ENCODE measurements at places on chromosomes 11 and 22. TPM values are rescaled to one million over a fixed set of nuclear protein-coding genes. Genes with fewer than 3 reads are reported as not detected.

Gene CNGA4
- total RNA-seq = not detected

Gene OR10D3
- not detected for total RNA-seq

Gene ATM
- total RNA-seq = 66.5 TPM

- DNase-seq = no peak
- H3K27me3 ChIP-seq = no peaks in the 10 kb centered on the region
- H3K27ac ChIP-seq = no peak overlapping the region
- H3K4me3 ChIP-seq = no peak overlapping the region
- peaks cover 6% of the 10 kb centered on the region for H3K4me1 ChIP-seq
- no peaks in the 10 kb centered on the region for H3K36me3 ChIP-seq
These were observed 36.1 kb downstream of the MMP20 start for GRCh38 chr11:102589047-102589459.

DNA sequence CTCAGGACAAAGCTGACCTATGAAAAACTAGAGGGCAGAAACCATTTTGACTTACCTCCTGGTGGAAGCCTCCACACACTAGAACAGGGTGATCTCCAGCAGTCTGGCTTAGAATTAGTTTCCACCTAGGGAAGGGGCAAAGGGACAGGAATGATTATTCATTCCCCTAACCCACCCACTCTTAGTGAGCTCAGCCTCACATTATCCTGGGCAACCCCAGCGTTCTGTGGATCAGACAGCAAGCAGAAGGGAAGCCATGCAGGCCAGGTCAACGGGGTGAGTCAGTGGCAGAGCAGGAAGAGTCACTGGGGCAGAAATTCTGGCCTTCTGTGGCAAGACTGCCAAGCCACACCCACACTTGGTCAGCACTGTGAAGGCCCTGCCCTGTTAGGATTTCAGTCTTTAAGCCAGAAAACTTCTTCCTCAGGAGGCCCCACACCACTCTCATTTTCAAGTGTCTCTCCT, 10.5 kb downstream of the NUMA1 start:
- peak; percentile 29 for DNase-seq
- H3K36me3 ChIP-seq = no peaks in the 10 kb centered on the region
- H3K4me3 ChIP-seq = no peak overlapping the region
- peaks cover 51% of the 10 kb centered on the region for H3K4me1 ChIP-seq

GRCh38 chr11:41784513-41785335, 325.3 kb upstream of the LRRC4C start:
- DNase-seq = no peak
- H3K4me3 ChIP-seq = no peak overlapping the region
- no peaks in the 10 kb centered on the region for H3K27me3 ChIP-seq
- H3K36me3 ChIP-seq = no peaks in the 10 kb centered on the region
- no peaks in the 10 kb centered on the region for H3K4me1 ChIP-seq

GRCh38 chr11:21446939-21447590, 745.8 kb upstream of the ANO5 start:
- no peaks in the 10 kb centered on the region for H3K27me3 ChIP-seq
- no peak overlapping the region for H3K27ac ChIP-seq
- DNase-seq = no peak
- no peak overlapping the region for H3K4me3 ChIP-seq
- no peaks in the 10 kb centered on the region for H3K4me1 ChIP-seq
- H3K36me3 ChIP-seq = no peaks in the 10 kb centered on the region
